Activated CD4-positive, alpha-beta T cell treated with anti-CD3 and anti-CD28 coated beads, Interleukin-2, amount 50 U/mL, for 48 hours (primary cell): ENCODE measurements at places on chromosomes 5 and 9.

- no peak for DNase-seq
These were observed 19.3 kb upstream of the RXRA start for GRCh38 chr9:134306636-134307600.

- no peak for DNase-seq
These were observed 492 bp downstream of the ATG12 start for GRCh38 chr5:115840873-115841272.

- DNase-seq = no peak
These were observed 5.1 kb downstream of the SLC25A48 start for GRCh38 chr5:135839566-135839965.

GRCh38 chr5:56110646-56111403 is 116.1 kb upstream of the IL6ST start:
- no peak for DNase-seq
